Fibroblast of upper back skin (primary cell): ENCODE measurements at places on chromosomes 1 and 21.

- no peak for DNase-seq
These were observed 62.8 kb downstream of the NGF start for GRCh38 chr1:115275216-115275615.

GRCh38 chr1:238221738-238222137 lies 331.0 kb upstream of the ZP4 start:
- no peak for DNase-seq

DNA sequence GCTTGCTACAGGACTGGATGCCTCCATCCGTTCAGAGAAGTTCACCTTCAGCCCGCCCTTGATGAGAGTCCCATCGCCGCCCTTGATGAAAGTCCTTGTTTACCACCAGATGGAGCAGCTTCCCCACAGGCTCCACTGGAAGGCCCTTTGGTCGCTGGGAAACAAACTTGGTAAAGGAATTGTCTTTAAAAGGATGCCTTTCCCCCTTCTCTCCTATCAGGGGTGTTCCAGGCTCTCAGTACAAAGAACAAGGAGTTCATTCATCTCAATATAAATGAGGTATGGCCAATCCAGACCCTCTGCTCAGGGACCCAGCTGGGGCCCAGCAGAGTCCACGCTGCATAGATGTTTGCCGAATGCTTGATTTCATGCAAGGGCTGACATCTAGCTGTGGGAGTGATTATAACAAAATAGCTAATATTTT lies 50.8 kb downstream of the CAPN9 start:
- peak; percentile 77 for DNase-seq

- DNase-seq = no peak
These were observed 2.9 kb downstream of the QSOX1 start for GRCh38 chr1:180157576-180158057.

DNA sequence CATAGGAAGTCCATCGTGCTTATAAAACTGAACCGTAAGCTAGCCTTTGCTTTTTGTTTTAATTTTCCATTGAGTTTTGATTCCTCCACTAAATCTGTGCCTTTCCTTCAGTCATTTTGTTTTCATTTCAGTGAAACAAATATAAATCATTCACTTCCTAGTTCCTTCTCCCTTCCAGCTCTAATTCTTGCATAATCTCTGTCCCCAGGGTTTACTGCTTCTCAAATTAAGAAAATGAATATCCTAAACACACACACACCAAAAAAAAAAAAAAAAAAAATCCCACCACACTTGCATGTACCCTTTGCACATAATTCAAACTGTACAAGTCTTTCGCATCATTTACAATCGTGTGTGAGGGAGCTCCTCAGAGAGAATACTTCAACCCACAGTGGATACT lies 6.8 kb downstream of the KCNH1 start:
- peak; percentile 12 for DNase-seq

DNA sequence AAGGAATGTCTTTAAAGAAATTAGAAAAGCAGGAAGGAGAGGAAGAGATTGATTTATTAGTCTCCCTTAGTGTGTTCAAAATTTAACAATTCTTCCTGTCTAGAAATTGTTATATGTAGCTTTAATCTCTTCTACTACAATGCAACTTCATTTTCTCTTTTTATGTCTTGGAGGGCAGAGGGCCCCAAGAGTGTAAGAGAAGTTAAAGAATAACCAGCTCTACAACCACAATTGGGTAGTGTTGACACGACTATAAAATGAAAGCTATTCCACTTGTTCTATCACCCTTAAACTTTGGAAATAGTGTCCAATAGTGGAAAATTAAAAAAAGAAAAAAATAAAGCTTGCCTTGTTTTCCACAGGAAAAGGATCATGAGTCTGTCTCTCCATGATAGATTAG lies 82.6 kb upstream of the DPYD start:
- DNase-seq = no peak

DNA sequence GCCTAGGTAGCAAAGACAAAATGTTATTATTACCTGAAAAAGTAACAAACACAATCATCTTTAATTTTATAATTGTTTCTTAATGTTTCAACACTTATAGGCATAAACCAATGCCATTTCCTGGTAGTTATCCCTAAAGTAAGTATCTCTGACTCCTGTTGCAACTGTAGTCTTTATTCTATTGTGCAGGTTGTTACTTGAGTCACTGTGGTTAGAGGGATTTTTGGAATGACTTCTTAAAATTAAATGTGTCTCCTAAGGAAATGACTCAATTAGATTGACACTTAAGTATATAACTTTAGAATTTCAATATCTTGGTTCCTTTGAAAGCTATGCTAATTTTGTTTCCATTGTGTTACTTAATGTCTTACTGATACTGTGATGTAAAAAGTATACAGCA lies 143.9 kb downstream of the PHTF1 start:
- peak; percentile 53 for DNase-seq

DNA sequence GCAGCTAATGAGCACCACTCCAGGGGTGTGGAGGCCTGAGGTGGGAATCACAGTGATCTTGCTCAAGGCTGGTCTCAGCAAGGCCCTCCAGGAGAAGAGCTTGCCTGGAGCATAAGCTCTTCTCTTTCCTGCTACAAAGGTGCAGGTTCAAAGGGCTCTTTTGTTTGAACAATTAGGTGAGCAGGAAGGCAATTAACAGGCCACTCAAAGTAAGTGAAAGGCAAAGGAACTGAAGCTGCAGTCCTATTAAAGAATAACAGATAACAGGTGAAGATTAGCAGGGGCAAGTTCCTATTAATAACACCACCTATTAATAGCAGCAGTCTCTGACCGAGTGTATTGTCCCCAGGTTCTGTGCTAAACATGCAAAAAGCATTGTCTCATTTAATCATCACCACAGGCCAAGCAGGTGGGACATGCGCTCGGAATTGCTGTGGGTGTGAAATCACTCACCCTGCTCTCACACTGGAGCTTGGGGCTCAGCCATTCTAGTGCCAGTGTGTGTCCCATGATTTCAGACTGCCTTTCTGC lies 113.8 kb downstream of the RHOU start:
- DNase-seq = no peak

- no peak for DNase-seq
These were observed 62.8 kb upstream of the DPH5 start for GRCh38 chr1:101088431-101088830.

DNA sequence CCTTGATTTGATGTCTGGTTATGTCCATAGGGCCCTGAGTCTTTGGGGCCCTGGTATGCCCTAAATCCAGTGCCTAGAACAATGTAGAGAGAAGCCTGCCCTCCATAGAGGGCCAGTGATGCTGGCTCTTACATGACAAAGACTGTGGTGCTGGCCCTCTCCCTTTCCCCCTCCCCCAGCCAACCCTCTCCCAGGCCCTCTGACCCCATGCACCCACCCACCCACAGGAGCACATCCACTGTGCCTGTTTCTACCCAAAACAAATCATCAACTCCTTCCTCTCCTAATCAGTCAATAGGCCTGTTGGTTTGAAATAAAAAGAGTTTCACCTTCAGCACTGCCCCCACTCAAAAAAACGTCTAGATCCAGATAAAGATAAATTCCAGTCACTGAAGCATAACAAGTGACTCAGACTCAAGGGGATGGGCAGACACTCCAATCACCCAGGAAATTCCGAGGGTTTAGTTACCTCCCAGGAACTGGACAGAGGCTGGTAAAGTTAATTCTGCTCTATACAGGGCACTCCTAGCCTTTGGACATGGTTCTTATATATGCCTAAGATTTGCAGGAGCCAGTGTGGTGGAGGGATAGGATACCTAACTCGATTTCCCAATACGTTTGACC lies 144.8 kb upstream of the VANGL1 start:
- DNase-seq = peak; percentile 82

- DNase-seq = peak; percentile 86
These were observed 41.5 kb downstream of the LHX4 start for GRCh38 chr1:180271272-180272255.

GRCh38 chr1:170424346-170424745 lies 107.6 kb upstream of the GORAB start:
- no peak for DNase-seq

DNA sequence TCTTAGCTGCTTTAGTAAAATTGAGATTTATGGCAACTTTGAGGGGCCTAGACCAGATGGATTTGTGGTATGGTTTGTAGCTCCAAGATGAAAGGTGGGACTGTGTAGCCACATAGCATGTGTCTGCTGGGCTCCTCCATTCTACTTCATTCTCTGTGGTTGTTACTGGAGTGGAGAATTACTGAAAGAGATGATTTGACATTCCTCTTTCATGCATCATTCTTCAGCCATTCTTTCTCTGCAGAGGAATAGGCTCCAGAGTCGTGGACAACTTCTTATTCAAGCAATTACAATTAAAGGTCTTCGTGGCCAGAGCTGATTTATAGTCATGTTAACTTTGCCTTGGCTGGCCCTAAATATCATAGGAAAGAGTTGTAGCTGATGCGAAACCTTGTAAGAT lies 328.9 kb downstream of the PAPPA2 start:
- peak; percentile 93 for DNase-seq

- DNase-seq = peak; percentile 74
These were observed 32.1 kb downstream of the IL12RB2 start for GRCh38 chr1:67339623-67340343.

- DNase-seq = peak; percentile 62
These were observed 33.4 kb downstream of the TMCC2 start for GRCh38 chr1:205260948-205261732.

DNA sequence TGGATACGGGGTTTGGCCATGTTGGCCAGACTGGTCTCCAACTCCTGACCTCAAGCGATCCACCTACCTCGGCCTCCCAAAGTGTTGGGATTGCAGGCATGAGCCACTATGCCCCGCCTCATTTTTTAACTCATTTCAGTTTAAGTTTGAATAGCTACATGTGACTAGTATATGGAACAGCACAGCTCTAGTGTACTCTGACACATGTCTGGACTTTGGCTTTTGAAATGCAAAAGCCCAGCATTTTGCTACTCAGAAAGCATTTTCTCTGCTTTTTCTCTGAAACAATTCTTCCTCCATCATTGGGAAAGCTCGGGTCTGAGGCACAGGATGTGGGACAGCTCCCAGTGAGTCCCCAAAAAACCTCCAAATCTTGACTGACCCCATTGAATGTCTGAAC lies 4.0 kb upstream of the SSR2 start:
- DNase-seq = no peak

GRCh38 chr1:169779970-169780369 lies 14.7 kb downstream of the METTL18 start:
- DNase-seq = peak; percentile 2

DNA sequence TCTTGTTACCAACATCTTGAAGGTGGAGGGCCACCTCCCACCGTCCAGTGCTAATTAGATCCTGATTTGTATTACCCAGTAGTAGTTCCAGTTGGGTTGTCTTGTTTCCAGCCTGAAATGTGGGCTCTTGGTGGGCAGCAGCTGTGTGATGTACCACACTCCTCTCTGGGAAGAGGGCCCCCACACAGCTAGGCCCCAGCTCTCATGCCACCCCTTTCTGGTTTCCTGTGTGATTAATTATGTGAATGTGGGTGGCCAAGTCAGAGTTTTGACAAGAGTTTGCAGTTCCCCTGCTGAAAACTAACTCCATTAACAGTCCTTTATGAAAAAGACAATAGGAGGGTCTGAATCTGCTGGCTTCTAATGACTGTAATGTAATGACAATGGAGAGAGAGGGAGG lies 3.8 kb downstream of the HMGB4 start:
- DNase-seq = no peak

DNA sequence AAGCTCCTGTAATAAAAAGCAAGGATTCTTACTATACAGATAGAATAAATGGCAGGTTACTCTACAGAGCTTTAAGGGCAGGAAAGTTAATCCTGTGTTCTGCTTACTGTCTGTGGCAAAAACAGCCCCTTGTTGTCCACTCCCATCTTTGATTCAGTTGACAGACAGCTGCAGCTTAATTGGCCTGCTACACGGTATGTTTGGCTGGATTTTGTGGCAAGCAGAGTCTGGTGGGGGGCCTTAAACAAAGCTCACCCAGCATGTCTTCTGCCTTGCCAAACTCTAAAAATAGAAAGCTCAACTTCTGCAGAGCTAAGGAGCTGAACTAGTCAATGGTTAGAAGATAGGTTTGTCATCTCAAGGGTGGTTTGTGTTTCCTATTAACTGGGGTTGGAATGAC lies 407.2 kb downstream of the HLX start:
- DNase-seq = peak; percentile 35

- DNase-seq = peak; percentile 95
These were observed 111.6 kb upstream of the ERRFI1 start for GRCh38 chr1:8137481-8138244.

DNA sequence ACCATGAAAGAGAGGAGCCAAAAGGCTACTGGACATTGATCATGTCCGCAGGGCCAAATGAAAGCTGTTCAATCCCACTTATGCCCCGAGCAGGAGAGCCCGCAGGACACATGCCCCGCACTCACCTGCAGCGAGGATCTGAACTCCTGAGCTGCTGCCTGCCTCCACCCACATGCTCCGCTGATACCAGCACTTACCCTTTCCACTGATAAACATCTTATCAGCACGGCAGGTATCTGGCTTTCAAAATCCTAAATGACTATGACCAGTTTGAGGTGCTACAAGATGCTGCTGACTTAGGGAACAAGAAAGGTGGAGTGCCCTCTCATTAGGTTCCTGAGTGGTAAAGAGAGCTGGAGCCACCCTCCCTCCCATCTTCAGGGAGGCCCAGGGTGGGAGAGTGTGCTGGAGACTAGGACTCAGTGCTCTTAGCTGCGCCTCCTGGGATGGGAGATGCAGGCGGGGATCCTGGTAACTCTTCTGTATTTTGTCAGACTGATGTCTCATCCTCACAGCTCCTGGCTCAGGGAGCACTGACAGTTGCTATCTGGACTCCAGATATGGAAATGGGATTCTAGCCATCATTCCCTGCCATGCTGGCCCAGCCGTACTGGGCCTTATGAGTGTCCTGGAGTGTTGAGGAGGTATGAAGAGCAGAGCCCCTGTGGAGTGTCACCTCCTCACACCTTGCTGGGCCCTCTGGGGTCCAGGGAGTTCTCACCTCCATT lies 86.4 kb upstream of the F3 start:
- DNase-seq = no peak

DNA sequence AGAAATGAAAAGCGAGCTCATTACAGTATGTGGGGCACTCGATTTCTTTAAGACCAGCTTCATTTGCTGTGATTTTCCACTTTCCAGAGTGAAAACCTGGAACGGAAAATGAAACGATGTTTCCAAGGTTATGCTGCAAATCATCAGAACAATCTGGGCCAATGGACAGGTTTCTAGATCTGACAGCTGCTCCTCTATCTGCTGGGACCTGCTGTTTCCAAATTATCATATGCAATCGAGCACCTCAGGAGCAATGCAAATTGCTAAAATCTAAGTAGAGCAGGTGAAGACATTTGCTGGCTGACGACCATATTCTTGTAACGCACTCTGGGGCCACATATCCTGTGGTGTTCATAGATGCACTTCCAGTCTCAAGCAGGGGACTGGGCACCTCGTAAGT lies 39.7 kb upstream of the TIAM1 start:
- DNase-seq = no peak

DNA sequence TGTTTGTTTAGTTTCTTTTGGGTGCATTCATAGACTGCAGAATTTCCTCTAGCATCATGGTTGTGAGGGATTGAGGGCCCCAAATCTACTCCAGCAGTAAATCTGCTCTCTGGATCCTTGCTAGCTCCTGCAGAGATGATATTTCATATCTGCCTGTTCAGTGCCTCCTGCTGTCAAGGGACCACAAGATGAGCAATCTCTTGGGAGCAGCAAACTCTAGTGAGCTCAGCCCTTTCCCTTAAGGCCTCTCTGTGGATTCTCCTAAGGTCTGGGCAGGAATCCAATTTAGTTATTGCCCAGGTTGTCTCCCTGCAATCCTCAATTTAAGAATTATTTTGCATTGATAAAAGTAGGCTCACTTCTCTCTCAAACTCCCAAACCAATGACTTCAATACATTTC lies 76.9 kb downstream of the RGS18 start:
- peak; percentile 55 for DNase-seq
